ENCODE measurements at places on chromosomes 2 and 18.

DNA sequence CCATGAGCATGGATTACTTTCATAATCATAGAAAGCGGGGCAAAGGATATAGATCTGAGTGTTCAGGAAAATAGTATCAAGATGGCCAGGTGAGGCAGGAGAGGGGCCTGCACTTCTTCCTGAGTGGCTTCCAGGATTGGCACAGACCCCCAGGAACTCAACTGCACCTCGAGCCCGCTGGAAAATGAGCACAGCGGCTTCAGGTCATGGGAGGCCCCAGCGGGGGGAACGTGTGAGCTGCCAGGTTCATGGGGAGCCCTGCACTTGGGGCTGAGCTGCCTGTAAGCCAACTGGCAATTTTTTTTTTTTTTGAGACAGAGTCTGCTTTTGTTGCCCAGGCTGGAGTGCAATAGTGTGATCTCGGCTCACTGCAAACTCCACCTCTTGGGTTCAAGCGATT is 81.5 kb upstream of the ODC1 start:
- DNase-seq, result no peak

GRCh38 chr2:11551569-11552259 is 17.9 kb downstream of the GREB1 start:
- DNase-seq, result no peak

DNA sequence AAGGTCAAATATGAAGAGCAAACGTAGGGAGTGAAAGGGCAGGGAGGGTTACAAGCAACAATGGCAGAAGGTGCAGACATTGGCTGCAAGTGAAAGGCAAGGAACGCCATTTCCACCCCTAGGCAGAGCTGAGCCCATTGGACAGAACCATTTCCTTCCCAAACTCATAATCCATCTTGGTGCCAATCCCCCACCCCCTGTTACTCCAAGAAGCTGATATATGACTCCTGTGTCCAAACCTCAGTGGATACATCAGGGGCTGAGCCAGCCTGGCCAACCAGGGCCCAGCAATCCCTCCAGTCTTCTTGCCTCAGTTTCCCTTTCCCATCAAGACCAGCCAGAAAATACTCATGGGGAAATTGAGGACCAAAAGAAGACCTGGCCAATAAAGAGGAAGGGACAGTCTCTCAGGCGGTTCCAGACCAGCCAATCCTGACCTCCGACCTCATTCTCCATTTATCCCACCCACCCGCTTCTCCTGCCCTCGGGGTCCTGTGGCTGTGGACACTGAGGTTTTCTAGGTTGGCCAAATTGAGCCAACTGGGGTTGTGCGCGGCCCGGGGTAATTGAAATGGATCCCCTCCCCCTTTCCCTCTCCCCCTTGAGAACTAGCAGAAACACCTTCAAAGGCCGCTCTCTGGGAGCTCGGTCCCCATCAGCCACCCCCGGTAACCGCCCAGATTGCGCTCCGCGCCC is 24.8 kb downstream of the TNS1 start:
- DNase-seq, result no peak

GRCh38 chr2:171718720-171719119 is 31.5 kb downstream of the DYNC1I2 start:
- no peak for DNase-seq

DNA sequence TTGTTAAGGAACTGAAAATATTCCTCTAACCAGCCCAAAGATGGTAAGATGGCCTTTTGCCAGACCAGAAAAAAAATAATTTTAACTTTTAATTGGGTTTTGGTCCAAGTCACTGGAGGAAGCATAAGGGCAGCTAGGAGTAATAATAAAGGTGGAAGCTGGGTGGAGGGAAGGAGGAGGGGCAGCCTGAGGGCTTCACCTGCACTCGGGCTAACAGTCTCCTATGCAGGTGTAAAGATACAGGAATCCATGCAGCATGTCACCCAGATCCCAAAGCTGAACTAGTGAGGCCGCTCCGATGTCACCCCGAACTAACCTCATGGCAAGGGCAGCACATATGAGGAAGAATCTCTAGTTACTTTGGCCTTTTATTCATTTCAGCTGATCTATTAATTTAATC is 37.2 kb upstream of the GORASP2 start:
- DNase-seq, result no peak

- DNase-seq, result no peak
Observed at GRCh38 chr18:79603321-79604204, 76.0 kb upstream of the CTDP1 start.

- no peak for DNase-seq
Observed at GRCh38 chr2:149132901-149133300, 94.4 kb downstream of the LYPD6B start.

- DNase-seq, result no peak
Observed at GRCh38 chr2:126655051-126655450, 907 bp upstream of the GYPC start.

DNA sequence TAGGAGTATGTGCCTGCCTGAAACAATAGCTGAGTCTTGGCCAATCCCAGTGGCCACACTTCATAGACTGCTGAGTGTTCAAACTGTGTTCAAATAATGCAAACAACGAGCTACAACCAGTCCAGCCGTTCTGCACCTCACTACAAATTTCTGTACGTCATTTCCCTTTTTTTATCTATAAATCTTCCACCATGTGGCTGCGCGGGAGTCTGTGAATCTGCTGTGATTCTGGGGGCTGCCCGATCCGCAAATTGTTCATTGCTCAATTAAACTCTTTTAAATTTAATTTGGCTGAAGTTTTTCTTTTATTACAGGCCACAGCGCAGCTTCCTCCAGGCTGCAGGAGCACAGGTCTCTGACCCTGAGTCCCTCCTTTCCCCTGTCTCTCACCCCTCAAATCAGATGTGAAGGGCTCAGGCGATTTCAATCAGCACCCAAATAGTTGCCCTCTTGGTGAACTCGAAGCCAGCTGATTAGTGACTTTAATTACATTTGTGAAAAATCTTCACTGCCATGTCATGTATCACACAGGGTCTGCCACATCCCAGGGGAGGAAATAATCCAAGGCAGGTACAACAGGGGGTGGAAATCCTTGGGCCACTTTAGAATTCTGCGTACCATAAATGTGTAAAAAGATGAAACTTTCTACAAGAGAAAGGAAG is 145.6 kb downstream of the NDUFA10 start:
- DNase-seq, result no peak

GRCh38 chr18:49917742-49918141 is 104.4 kb upstream of the ACAA2 start:
- DNase-seq, result no peak

GRCh38 chr2:40700231-40700954 is 248.5 kb upstream of the SLC8A1 start:
- DNase-seq, result no peak

GRCh38 chr2:127034051-127034450 is 72.9 kb downstream of the BIN1 start:
- no peak for DNase-seq

- DNase-seq, result no peak
Observed at GRCh38 chr2:16623564-16624435, 41.8 kb downstream of the CYRIA start.

- no peak for DNase-seq
Observed at GRCh38 chr2:169393068-169393590, 30.8 kb upstream of the LRP2 start.

DNA sequence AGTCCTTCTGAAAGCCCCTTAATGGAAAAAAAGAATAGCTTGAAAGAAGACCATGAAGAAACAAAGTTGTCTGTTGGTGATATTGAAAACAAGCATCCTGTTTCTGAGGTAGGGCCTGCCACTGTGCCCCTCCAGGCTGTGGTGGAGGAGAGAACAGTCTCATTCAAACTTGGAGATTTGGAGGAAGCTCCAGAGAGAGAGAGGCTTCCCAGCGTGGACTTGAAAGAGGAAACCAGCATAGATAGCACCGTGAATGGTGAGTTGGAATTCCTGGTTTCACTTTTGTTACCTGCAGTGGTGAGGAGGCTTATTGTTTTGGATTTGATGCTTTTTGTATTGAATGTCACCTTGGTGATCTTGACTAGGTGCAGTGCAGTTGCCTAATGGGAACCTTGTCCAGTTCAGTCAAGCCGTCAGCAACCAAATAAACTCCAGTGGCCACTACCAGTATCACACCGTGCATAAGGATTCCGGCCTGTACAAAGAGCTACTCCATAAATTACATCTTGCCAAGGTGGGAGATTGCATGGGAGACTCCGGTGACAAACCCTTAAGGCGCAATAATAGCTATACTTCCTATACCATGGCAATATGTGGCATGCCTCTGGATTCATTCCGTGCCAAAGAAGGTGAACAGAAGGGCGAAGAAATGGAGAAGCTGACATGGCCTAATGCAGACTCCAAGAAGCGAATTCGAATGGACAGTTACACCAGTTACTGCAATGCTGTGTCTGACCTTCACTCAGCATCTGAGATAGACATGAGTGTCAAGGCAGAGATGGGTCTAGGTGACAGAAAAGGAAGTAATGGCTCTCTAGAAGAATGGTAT is 13.3 kb downstream of the SLC20A1 start:
- DNase-seq, result no peak

DNA sequence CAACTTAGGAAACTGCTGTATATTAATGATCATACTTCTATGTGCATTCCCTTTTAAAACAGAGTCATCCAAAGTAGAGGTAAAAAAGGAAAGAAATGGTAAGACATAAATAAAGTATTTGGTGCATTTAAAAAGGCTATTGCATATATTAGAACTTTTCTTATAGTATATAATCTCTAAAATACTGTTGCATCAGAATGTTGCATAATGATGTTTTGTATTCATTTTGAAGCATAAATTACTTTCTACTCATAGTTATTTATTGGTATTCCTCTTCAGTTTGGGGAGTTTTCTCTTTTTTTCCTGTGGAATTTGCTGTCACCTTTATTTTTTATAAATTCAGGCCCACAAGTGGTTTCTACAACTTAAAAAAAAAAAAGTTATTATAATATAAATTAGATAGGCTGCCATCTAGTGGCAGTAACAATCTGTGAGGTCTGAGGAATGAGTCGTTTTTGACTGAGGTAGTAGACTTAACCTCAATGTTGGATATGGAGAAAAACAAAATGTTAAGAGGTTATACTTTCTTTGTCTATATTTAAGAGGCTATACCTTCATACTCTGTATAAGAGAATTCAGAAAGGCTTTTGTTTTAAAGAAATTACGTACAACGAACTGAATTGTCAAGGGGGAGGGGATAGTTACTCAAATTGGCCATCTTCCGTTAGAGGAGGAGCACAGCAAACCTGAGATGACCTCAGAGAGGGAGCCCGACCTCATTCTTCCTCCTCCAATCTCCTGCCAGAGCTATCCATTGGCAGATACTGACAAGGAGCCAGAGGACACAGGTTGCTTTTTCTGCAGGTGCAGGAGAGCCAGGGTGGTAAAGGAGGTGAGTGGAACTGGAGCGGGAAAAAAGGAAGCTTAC is 23.8 kb downstream of the ANKAR start:
- peak; percentile 48 for DNase-seq

GRCh38 chr2:190216829-190217228 is 102.8 kb downstream of the HIBCH start:
- DNase-seq, result no peak

DNA sequence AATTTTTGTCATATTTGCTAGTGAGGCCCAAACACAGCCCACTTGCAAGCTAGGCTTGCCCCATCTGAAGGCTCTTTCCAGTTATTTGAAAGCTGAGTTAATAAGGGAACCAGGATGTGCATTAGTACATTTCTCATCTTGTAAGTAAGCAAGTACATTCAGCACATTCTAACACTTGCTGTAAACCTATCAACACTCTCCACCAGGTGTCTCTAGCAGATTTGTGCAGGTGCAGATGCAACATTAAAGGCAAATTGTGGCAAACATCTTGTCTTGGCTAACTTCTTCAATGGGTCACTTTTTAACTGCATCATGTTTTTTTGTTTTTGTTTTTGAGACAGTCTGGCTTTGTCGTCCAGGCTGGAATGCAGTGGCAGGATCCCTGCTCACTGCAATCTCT is 25.3 kb upstream of the MFSD6 start:
- no peak for DNase-seq

GRCh38 chr2:67880291-67880761 is 182.5 kb downstream of the C1D start:
- DNase-seq, result no peak

- DNase-seq, result no peak
Observed at GRCh38 chr2:126344493-126344892, 311.5 kb upstream of the GYPC start.

- no peak for DNase-seq
Observed at GRCh38 chr2:6793371-6793770, 72.3 kb downstream of the CMPK2 start.

DNA sequence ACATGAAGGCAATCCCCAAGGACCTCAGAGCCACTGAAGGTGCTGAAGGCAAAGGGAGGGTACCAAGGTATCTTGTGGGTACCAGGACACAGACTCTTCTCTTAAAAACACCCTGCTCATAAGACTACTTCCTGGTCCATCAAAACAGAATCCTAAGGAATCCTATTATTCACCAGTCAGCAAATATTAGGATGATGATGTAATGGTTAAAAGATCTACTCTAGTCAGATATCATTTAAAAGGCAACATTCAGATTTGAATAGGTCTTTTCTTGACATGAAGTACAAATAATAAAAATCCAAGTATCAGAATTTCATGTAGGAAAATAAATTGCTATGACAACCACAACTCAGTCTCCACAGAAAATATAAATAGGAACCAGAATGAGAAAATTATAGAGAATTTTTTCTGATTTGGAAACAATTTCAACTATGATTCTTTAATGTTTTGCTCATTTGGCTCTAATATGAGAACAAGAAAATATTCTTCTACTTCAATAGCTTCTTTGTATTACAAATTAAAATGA is 77.8 kb upstream of the ZNF397 start:
- no peak for DNase-seq

GRCh38 chr2:72438364-72438763 is 290.7 kb upstream of the CYP26B1 start:
- DNase-seq, result no peak

DNA sequence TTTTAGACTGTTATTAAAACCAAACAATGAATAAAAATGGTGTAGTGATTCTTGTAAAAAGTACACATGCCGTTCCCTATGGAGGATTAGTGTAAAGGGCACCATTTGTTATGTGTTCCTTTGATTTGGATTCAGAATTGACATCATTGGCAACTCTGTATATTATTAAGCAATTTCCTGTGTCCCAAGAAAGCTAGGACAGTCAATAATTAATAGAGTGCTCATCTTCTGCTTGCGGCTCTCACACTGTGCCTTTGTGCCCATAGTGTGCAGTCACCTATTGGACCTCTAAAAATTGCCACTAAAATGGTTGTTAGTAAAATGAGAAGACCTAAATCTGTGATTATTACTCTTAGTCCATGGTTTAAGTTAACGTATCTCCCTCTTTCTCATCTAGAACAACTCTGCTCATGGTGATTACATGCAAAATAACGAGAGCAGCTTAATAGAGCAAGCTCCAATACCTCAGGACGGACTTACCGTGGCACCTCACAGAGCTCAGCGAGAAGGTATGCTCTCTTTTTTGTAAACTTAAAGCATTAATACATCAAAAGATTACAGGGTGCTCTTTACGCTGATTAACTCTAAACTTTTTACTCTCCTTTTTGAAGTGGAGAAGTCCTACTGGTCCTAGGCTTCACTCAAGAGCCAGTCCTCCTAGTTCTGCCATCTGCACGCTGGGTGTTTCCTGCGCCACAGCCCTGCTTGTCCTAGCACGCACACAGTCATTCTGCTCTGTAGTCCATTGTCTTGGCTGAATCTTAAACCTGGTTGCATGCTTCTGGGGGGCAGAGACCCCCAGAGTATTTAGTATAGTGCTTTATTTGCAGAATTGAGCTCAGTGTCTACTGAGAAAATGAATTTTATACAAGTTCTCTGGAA is 16.7 kb downstream of the ZCCHC2 start:
- DNase-seq, result no peak

- DNase-seq, result no peak
Observed at GRCh38 chr2:75787532-75788132, 76.9 kb upstream of the GCFC2 start.
